Fibroblast of skin of right quadriceps (primary cell): ENCODE measurements at places on chromosomes 7 and 10.

- peak; percentile 23 for DNase-seq
Measured at GRCh38 chr10:36880898-36881297, 244.5 kb upstream of the ANKRD30A start.

GRCh38 chr7:117210908-117211307, 112.0 kb downstream of the WNT2 start:
- no peak for DNase-seq

DNA sequence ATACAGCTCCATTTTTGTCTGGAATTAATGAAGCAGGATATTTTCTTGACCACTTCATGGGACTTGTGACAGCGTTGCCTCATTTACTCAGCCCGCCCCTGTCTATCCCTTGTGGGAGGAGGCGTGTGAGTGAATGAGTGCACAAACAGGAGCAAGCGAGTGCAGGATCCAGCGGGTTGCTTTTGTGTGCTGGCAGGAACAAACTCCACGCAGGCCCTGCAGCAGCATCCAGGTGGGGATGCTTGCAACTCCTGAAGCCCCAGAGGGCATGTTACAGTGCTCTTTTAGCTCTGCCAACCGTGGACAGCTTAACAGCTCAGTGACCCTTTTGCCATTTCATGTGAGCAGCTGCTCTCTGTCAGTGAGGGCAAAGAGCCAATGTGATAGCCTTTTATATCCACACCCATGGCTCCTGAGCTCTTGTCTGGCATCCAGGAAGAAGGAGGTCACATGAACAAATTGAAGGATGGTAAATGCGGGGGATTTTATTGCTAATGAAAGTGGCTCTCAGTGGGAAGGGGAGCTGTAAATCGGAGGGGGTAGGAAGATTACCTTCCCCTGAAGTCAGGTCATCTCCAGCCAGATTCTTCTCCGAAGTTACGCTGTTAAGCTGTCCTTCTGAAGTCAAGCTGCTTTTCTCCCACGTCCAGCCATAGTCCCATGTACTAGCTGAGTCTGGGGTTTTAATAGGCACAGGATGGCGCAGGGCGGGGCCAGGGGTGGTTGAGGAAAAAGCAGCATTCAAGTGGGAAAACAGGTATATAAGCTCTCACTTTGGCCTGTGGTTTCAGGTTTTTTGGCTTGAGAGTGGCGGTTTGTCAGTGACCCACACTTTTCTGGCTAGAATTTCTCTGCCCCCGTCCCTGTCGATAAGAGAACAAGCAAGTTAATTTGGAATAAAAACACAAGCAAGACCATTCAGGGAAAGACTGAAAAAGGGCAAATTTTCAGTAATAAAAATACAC, 714.7 kb upstream of the MBL2 start:
- no peak for DNase-seq

DNA sequence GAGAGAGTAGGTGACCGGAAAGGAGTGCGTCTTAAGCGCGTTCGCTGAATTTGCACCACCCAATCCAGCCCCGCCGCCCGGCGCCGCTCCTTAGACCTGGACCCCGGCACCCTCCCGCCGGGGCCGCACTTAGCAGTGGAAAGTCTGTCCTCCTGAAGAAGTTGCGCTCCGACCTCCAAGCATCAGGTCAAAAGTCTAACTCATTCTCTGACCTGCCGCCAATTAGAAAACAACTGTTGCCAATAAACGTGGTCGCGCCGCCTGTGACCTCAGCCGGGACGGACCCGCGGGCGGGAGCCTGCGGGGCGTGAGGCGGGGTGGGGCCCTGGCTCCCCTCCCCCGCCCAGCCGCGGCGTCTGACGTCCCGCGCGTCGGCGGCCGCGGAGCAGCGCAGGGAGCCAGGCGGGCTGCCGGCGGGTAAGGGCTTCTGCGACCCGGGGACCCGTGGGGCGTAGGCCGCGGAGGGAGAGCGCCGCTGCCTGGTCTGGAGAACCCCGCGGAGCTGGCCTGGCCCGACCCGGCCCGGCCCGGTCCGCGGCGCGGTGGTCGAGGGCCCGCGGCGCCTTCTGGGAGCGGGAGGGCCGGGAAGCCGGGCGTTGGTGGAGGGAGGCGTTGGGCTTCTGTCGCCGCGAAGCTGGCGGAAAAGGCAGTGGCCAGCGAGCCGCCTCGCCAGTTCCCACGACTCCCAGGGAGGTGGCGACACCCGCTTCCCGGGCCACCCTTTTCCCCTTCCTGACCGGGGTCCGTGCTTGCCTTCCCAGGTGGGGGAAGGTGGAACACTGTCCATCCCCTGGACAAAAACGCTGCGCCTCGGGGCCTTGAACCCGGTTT, at the start of gene BCAP29:
BCAP29 (plus strand) TSS at position 362 of the 831 bp plus-strand sequence. CDS start 527 bp downstream, outside the sequence.
- peak; percentile 59 for DNase-seq

GRCh38 chr10:10462151-10462941, 555.3 kb upstream of the CELF2 start:
- DNase-seq = no peak

GRCh38 chr7:19747740-19748339, 25.6 kb downstream of the TMEM196 start:
- peak; percentile 20 for DNase-seq

DNA sequence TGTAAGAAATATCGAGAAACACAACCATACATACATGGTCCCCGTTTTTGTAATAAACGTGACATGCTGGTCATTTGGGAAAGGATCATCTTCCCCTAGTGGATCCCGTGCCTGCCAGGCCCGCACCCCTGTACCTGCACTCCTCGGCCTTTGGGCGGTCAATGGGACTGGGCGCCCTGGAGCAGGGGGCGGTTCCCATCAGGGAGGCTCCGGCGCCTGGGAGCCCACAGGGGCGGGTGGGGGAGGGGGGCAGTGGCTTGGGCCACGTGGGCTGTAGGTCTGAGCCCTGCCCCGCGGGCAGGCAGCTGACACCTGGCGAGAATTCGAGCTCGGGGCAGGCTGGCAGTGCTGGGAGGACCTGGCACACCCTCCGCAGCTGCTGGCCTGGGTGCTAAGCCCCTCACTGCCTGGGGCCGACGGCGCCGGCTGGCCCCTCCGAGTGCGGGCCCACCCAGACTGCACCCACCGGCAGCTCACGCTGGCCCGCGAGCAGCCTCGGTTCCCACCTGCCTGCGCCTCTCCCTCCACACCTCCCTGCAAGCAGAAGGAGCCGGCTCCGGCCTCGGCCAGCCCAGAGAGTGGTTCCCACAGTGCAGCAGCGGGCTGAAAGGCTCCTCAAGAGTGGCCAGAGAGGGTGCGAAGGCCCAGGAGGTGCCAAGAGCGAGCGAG, 361.6 kb upstream of the GRM3 start:
- no peak for DNase-seq

- DNase-seq = peak; percentile 61
Measured at GRCh38 chr7:107816011-107816566, 13.1 kb upstream of the SLC26A3 start.

DNA sequence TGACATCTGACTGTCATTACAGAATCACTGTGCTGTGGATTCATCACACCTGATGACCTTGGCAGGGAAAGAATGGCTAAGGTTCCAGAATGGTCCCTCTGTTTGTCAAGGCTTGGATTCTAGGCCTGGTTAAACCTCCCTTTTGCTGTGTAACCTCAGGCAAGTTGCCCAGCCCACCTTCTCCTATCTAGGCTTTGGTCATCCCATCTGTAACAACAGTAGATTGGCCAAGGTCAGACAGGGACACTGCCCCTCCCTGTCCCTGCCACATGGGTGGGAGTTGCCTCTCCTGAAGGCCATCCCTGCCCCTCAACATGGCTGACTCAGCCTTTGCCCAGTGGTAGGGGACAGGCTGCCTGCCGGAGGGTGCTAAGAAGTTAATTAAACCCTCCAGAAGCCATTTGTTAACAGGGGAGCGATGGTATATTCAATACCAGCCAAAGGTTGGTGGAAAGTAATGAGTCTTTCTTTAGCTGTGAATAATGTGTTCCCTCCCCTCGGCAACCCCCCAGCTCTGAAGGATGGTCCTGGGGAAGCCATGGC, 149.8 kb upstream of the PCBD1 start:
- no peak for DNase-seq

- DNase-seq = peak; percentile 91
Measured at GRCh38 chr10:2980791-2981360, 86.5 kb upstream of the PFKP start.

DNA sequence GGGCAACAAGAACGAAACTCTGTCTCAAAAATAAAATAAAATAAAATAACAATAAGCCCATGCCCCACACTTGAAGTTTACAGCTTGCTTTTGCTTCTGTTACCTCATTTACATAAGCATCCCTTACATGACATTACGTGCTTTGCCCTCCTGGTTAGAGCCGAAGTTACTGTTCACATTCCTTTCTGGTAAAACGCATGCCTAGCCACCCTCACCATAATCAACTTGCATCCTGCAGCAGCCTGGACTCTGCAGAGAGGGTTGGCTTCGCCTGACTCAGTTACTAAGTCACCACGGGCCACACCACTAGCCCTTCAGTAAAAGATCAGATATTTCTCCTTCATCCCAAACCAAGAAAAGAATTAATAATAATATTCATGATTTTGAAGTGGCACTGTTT, 736.0 kb upstream of the AUTS2 start:
- DNase-seq = no peak

- no peak for DNase-seq
Measured at GRCh38 chr7:102908676-102909075, 4.1 kb upstream of the LRRC17 start.

DNA sequence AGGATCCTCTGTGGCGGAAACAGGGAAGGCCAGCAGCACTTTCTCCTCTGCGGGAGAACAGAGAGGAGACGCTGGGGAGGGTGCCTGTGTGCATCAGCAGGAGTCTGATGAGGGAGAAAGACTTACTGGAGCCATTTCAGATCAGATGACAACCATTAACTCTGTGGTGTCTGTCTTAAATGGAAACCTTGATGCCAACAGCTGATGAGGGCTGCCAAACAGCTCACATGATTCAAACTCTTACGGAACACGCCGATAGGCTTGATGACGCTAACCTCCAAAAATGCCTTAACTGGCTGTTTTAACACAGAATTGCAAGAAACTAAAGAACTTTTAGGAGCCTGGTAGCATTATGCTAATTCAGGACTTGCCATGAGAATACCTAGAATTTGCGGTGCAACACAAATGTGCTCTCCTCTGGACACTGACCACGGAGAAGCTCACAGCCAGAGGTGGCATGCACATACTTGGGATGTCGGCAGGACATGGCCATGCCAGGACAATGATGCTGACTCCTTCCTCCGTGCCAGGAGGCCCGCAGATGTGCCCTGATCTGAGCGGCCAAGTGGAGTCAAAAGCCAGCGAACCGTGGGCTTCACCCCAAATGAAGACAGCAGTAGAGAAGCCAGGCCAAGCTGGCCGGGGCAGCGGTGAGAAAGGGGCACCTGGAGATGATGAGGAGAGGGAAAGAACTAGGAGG, 154.9 kb downstream of the ZMYND11 start:
- DNase-seq = no peak

DNA sequence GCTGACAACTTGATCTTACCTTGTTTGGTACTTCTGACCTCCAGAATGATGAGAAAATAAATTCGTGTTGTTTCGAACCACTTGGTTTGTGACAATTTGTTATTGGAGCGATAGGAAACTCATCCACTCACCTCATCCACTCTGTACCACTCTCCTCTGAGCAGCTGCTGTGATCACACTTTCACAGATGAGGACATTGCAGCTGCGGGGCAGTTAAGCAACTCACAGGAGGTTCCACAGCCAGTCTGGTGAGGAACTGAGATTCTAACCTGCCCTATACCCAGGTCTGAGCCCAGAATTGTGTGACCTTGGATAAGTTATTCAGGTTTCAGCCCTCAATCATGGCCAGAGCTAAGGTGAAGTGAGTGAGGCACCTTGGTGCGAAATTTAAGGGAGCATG, 35.2 kb downstream of the BTBD16 start:
- DNase-seq = no peak

DNA sequence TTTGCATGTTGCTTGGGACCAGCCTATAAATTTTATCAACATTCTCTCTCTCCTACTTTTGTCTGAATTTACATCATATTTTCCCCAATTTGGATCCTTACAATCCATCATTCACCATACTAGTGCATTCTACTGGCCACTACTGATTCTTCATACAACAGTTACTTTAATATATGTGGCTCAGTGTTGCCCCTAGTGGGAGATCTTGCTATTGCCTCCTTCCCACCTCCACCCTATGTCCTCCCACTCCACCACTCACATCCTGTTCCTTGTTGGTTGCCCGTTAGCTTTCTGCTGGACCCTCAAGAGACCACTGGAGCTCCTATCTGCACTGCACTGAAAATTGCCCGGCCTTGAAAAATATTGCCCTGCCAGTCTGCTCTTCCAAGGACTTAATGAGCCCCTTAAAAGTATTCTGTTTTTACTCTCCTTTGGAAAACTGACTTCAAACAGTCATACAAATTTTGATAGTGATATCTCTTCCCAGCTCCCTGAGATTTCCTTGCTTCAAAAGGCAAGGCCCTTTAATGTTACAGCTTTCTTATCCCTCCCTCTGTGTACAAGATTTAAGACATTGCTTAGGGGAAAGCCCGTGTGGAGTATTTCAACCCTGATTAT, 243.2 kb upstream of the TMEM229A start:
- no peak for DNase-seq

GRCh38 chr7:55088620-55089019, 69.8 kb downstream of the EGFR start:
- no peak for DNase-seq

DNA sequence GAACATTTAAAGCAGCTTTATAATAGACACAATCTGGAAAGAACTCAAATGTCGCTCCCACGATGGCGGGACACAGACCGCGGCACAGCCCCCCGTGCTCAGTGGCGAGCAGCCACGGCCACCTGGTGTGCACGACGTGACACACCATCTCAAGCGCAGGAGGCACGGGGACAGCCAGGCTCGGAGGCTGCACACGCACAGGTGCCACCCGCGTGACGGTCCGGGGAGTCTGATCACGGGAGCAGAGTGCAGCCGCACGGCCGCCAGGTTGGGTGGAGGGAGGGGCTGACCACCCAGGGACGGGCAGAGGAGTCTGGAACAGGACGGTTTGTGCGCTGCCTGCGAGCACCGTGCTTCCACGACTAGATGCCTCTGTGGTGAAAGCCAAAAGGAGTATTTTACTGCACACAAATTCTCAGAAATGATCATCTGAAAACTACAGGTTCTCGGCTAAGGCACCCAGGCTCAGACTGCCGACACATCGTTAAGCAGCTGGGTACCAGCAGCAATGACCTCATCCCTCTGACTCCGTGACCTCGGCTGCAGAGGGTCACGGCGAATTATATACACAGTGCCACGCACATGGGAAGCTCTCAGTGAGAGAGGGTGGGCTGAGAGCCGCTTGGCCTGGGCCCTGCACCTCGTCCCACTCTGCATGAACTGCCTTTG, 7.5 kb upstream of the GPER1 start:
- DNase-seq = no peak

DNA sequence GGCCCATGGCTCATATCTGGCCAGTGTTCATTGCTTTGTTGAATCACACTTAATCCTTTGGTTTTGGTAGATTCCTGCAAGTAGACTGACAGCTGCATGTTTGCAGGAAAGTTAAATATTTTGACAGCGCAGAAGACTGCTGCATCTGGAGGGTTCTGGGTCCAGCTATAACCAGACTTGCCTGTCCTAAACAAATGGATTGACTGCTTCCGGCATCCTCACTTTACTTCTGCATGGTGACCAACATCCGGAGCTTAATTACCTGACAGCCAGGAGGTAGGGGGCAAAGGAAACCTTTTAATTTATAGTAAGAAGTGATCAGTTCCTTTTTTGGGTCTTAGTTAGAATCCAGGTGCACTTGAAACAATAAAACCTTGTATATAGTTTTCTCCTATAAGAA, 263.3 kb downstream of the SNX10 start:
- DNase-seq = no peak
